ENCODE measurements at places on chromosomes 13 and 19.

- no peak for DNase-seq
Observed at GRCh38 chr13:70849222-70849621, 741.0 kb upstream of the KLHL1 start.

DNA sequence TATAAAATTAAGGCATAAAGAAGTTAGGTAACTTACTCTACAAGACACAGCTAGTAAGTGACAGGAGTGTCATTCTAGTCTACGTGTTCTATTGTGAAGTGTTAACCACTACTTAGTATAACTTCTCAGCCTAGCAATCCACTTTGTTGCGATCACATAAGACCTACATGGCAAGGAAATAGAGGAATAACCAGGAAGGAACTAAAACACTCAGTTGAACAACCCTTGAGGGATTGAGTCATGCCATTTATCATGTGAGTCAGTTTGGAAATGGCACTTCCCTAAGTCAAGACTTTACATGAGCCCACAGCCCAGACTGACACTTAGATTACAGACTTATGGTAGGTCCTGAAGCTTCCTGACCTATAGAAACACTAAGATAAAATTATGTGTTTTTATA is 279.5 kb upstream of the PCDH20 start:
- no peak for DNase-seq

DNA sequence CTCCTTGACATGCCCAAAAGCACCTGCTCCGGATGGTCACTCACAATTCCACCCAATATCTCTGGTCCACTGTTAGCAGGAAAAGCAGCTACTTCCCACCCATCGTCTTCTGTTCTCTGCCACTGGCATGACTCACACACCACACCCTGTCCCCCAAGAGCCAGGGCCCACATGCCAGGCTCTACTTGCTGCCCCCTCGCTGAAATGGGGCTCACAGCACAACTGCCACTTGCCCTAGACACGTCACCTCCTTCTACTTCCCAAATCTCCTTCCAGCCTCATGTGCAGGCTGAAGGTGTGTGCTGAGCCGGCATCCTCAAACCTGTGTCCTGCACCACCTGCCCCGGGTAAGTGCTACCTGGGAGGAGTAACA is 65.0 kb downstream of the TBC1D4 start:
- DNase-seq = peak; percentile 46

DNA sequence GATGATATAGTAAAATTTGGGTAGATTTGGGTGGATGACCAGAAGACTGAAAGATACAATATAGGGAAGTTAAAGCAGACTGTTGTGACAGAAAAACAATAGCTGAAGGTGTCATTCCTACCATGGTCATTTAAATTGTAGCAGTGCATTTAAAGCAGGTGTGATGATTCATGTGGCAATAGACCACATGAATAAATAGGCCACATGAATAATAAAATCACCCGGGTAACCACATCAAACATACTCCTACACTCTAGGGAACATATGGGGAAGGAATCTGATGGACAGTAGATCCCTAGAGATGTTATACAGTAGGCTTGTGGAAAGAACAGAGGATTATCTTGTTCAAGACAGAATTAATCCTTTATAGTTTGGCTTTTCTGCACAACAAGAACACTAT is 392.6 kb downstream of the SLITRK5 start:
- DNase-seq = no peak

DNA sequence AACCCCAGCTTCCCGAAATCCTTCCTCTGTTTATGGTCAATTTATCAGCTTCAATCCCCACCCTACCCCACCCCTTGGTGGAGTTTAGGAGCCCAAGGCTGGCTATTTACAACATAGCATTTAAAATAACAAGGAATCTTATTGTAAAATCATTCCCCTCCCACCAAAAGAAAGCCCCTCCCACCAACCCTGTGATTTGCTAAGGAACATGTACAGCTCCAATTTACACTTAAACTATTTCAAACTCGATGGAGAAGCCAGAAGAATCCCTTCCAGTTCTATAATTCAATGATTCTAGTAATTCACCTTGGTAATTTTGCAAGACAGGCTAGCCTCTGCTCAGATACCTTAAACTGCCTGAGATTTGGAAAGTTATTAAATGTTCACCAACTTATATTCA is 3.0 kb downstream of the LATS2 start:
- DNase-seq = peak; percentile 50

GRCh38 chr19:9627856-9628255 is 6.8 kb upstream of the ZNF561 start:
- DNase-seq = no peak

DNA sequence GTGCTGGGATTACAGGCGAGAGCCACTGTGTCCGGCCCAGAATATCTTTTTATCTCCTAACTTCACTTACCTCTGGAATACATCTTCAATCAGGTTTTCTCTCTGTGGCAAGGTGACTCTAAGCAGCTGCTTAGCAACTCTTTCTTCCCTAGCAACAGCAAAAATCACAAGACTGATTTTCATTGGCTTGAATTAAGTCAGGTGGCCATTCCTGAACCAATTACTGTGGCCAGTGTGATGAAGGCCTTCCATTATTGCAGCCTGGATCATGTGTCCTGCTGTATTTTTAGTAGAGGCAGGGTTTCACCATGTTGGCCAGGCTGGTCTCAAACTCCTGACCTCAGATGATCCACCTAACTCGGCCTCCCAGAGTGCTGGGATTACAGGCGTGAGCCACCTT is 9.0 kb upstream of the LTBP4 start:
- peak; percentile 79 for DNase-seq

DNA sequence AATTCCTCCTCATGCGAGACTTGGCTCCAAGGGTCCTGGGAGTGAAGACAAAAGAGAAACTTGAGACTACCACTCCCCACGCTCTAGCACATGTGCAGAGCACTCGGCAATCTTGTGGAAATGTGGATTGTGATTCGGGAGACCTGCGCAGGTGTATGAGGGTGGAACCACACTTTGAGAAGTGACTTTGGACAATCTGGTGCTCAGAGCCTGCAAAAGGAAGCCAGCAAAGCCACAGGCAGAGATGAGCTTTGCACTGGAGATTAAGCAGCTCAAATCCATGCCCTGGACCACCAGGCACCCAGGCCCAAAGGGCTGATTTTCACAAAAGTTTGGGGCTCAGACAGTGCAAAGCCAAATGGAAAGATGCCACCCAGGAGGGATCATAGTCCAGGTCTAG is 162.5 kb upstream of the TSHZ3 start:
- DNase-seq = no peak

GRCh38 chr13:37074703-37075102 is 15.2 kb upstream of the SUPT20H start:
- DNase-seq = peak; percentile 71

DNA sequence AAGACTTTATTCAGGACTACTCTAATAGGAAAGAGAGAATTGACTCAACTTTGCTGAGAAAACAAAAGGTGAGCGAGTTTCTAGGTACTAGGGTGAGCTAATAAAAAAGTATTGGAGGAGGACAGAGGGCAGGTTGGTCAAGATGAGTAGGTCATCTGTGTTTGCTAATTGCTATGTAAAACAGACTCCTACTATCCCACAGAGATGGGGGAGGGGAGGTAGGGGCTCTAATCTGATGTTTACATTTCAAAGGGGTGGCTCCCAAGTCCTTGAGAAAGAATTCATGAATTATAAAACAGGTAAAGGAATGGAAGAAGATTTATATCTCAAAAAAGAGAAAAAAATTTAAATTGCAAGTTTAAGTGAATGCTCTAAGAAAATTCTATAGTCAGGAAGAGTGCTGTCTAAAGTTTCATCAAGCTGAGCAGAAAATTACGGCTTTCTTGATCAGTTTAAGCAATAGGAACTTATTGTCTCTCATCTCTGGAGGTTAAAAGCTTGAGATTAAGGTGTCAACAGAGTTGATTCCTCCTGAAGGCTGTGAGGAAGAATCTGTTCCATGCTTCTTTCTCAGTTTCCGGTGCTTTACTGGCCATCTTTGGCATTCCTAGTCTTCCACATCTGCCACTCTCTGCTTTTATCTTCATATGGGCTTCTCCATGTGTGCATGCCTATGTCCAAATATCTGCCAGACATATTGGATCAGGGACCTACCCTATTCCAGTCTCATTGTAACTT is 790.3 kb downstream of the SLITRK5 start:
- DNase-seq = no peak

All from hematopoietic multipotent progenitor cell treated with erythropoietin and hydrocortisone succinate and interleukin-3 and kit ligand, for 6 days (in vitro differentiated cells).